DMS79 treated with DMSO at 0.1 percent for 48 hours (cell line): ENCODE measurements at places on chromosomes 7 and 10.

GRCh38 chr10:89875557-89875956 is 174.2 kb downstream of the KIF20B start:
- no peak for DNase-seq

GRCh38 chr7:110168010-110168409 is 922.9 kb upstream of the LRRN3 start:
- no peak for DNase-seq

- peak; percentile 52 for DNase-seq
Observed at GRCh38 chr7:132066761-132067171, 509.5 kb downstream of the PLXNA4 start.

DNA sequence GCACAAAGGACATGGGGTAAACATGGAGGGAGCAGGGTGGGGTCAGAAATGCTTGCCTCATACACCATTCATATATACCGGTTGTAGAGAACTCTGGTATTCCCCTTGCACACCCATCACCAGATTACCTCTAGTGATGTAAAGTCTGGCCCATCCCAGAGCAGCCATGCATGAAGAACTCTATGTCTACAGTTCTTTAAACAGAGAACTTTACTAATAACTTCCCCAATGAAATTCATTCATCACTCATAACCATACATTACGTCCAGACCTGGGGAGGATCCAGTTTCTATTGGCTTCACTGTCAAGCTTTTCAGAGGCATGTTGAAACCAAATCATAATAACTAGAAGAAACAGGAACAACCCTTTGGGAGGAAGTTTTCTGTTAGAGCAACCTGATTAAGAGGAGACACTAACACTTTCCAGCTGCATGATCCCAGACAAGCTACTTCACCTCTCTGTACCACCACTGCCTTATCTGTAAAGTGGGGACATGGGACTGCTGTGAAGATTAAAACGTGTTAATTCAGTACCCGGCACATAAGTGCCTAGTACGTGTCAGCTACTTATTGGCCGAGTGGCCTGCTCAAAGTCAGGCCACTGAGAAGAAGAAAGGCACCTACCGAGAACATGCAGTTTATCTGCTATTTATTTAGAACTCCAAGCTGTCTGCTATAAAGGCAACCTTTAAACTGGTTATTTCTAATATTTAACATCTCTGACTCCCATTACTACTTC is 59.7 kb downstream of the IGF2BP3 start:
- DNase-seq, result no peak

DNA sequence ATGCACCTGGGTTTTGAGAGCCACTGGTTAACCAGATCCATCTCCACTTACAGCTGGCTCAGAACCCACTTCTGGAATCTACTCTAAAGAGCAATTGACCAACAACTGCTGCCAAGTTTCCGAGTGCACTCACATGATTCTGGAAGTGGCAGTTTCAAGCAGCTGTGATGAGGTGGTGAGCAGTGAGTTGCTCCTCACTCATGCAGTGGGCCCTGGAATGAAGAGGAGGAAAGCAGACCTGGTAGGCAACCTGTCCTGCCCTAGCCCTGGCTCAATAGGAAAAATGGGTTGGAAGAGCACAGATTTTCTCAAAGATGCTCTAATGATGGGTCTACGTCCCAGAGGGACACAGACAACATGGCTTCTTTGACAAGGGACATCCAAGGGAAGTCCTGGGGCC is 70.7 kb upstream of the NPY start:
- peak; percentile 92 for DNase-seq

DNA sequence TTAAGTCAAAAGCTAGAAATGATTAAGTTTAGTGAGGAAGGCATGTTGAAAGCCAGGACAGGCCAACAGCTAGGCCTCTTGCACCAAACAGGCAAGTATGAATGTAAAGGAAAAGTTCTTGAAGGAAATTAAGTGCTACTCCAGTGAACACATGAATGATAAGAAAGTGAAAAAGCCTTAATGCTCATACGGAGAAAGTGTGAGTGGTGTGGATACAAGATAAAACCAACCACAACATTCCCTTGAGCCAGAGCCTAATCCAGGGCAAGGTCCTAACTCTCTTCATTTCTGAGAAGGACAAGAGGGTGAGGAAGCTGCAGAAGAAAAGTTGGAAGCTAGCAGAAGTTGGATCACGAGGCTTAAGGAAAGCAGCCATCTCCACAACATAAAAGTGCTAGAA is 53.0 kb downstream of the DNAJC1 start:
- DNase-seq, result no peak

- no peak for DNase-seq
Observed at GRCh38 chr10:30782537-30783461, 153.2 kb upstream of the LYZL2 start.

- no peak for DNase-seq
Observed at GRCh38 chr10:21385996-21386585, 139.4 kb downstream of the SKIDA1 start.

DNA sequence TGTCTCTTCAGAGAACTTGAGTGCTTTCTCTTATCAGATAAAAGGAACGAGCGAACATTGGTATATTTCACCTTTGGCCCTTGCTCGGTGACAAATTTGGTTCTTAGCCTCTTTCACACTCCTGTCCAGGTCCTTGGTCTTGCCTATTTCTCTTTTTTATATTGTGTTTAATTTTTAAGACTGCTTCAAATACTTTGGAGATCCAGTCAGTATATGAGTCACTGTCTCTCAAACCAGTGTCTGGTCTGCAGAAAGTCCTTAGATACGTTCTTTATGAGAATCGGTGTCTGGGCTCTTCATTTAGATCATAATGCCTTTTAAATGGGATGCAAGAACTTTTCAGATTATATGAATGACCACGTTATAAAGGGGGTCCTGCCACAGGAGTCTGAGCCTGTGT is 55.0 kb downstream of the PIK3AP1 start:
- DNase-seq, result no peak

GRCh38 chr10:95509251-95509650 is 51.9 kb downstream of the SORBS1 start:
- no peak for DNase-seq

DNA sequence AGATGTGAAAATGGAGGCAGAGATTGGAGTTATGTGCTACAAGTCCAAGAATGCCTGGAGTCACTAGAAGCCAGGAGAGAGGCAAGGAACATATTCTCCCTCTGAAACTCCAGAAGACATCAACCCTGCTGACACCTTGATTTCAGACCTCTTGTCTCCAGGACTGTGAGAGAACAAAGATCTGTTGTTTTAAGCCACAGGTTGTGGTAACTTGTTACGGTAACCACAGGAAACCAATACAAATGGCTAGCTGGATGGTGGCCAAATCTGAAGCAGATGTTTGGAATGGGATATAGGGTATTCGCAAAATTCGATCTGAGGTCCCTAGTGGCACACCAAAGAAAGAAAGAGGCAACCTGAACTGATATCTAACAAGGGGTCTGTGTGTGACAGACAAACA is 129.0 kb downstream of the HERPUD2 start:
- DNase-seq, result no peak

DNA sequence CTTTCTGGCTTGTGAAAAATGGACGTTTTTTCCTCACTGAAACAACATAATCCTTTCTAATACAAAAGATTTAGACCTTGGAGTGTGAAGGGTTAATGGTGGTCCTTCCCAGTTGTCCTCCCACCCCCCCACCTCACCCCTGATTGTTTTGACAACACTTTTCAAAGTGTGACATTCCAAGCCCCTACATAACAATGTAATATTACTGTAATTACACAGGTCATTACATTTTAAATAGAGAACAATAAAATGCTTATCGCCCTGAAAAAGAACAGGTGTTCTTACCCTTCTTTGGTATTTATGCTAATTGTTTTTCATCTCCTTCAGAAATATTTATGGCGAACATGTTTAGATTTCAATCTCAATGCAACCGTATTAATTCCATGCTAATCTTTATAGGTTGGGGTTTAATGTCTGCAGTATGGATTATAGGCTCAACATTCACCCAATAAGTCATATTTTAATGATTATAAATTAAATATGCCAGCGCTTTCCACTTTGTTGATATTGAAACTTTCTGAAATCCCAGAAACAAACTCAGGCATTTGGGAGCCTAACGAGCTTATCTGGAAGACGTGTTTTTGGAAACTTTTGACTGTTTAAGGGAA is 5.0 kb downstream of the TCF7L2 start:
- DNase-seq, result no peak

- DNase-seq, result no peak
Observed at GRCh38 chr10:114498413-114499111, 94.3 kb upstream of the AFAP1L2 start.

- DNase-seq, result no peak
Observed at GRCh38 chr10:78539247-78539766, 505.6 kb downstream of the RPS24 start.

DNA sequence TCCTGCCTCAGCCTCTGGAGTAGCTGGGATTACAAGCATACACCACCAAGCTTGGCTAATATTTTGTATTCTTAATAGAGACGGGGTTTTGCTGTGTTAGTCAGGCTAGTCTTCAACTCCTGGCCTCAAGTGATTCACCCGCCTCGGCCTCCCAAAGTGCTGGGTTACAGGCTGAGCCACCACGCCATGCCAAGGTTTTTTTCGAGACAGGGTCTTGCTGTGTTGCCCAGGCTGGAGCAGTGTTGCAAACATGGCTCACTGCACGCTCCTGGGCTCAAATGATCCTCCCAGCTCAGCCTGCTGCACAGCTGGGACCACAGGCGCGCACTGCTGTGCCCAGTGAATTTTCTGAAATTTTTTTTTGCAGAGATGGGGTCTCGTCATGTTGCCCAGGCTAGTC is 3.3 kb upstream of the SEC31B start:
- no peak for DNase-seq

DNA sequence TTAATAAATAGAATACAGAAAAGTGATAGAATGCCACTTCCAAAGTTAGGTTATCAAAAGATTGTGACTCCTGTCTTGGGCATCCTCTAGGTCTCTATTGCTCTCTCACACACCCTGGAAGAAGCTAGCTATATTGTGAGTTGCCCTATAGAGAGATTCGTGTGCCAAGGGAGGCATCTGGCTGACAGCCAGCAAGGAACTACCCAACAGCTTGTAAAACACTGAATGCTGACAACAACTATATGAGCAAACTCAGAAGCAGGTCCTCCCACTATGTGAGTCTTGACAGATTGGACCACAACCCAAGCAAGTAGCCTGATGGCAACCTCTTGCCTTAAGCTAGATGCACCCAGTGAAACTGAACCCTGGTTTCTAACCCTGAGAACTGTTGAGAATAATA is 55.7 kb upstream of the CDK14 start:
- peak; percentile 12 for DNase-seq

DNA sequence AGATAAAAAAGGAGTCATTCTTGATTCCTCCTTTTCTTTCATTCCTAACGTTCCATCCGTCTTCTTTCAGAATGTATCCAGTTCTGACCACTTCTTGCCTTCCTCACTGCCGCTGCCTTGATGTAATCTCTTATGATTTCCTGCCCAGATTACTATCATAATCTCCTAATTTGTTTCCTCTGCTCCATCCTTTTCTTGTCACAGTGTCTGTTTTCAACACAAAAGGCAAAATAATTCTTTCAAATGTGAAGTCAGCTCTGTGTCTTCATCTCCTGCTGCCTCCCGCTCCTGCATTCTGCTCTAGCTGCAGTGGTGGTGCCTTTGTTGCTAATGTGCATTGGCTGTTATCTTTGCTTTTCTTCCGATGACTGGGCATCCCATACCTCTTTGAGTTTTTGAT is 150.9 kb downstream of the SND1 start:
- no peak for DNase-seq

DNA sequence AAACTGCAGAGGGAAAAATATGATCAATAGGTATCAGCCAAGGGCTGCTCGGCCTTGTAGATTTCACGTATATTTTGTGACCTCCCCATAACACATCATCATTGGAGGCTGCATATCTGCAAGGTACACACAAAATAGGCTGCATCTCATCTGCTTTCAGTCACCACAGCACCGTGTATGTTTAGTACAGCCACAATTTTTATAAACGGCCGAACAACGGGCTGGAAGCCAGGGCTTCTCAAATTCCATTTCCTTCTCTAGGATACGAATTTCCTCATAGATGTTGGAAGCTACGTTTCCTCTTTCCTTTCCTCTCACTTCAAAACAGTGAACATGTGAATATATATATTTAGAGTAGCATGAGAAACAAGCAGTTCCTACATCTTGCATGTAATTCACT is 20.2 kb upstream of the FOXK1 start:
- no peak for DNase-seq

DNA sequence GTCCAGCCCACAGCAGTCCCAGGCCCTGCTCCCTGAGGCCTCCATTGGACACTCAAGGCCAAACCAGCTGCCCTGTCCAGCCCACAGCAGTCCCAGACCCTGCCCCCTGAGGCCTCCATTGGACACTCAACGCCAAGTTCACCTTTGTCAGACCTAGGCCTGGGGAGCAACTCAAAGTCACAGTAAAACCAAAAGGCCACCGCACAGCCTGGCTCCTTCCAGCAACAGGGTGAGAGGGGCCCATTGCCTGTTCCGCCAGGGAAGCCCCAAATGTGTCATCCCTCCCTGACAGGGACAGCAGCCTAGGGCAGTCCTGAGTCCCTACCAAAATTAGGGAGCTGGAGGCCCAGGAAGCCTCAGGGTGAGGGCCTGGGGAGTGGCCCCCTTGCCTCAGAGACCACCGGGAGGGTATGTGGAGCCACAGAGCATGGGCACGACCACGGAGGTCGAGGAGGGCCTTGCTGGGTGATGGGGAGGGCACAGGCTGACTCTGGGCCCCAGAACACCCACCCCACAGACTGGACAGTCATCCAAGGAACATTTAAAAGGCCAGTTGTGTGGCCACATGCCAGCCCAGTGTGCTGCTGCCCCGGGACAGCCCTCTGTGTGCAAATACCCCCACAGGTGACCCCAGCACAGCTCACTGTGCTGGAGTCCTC is 66.5 kb upstream of the PPP2R2D start:
- no peak for DNase-seq

DNA sequence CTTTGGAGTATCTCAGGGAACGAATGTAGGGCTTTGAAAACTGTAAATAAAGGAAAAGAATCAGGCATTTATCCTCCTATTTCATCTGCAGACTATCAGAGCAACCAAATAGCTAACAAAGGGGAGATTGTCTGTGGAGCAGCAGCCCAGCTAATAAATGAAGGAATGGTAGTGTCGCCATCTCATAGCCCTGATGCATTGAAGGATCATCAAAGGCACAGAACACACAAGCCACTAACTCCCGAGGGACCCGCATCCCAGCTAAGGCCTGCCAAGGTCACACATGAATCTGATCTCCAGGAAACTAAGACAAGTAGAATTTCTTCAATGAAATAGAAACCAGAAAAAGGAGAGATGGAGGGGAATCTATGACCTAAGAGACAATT is 38.2 kb downstream of the CALML5 start:
- peak; percentile 47 for DNase-seq

- DNase-seq, result no peak
Observed at GRCh38 chr10:123240250-123240649, 86.0 kb downstream of the BUB3 start.

- no peak for DNase-seq
Observed at GRCh38 chr10:6885284-6885683, 305.2 kb upstream of the PRKCQ start.
